ENCODE measurements at places on chromosomes 7 and 10.

DNA sequence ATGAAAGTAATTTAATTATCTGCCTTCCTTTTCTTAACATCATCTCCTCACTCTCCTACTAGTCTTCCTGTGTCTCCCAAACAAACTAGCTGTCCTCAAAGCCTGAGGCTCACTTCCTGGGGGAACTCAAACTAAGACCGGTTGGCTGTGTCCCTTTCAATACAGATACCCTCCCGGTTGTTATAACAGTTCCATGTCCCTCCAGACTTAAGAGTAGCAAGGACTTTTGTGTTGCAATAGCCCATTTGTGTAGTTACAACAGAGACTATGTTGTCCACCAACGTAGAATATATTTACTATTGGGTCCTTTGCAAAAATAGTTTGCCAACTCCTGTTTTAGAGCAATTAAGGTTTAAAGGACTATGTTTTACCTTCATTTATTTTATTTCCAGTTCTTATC, 8.6 kb upstream of the TARP start:
- DNase-seq, result no peak

DNA sequence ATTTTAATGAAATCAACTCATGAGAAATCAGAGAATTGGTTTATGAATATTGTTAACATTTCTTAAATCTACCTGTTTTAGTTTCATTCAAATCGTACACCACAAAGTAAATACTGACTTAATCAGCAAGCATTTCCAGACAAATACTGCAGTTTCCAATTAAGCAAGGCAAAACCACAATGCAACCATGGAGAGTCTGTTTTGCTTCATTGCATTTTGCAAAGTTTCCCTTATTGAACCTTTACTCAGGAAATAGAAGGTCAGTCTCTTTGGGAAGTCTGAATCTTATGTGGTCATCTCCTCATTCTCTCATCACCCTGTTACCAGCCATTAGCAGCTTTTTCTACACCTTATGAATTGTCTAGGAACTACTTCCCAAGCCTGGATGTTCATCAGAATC, 400.5 kb downstream of the IPMK start:
- no peak for DNase-seq

GRCh38 chr7:75915416-75916156, 631 bp downstream of the POR start:
- DNase-seq, result peak; percentile 15

DNA sequence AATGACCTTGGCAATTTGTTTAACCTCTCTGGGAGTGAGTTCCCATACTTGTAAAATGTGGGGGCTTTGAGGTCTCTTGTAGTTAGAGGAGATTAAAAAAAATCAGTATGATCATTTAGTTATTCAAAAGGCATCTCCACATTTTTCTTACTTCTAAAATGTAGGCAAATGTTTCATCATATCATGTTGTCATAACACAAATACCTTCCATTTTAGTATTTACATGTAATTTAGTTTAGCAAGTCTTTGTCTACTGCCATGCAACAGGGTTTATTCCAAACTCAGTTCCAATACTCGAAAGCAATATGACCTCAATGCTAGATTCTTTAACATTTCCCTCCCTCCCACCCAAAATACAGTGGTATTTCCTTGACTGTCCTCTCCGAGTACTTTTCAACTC, 262.8 kb upstream of the IMMP2L start:
- no peak for DNase-seq

DNA sequence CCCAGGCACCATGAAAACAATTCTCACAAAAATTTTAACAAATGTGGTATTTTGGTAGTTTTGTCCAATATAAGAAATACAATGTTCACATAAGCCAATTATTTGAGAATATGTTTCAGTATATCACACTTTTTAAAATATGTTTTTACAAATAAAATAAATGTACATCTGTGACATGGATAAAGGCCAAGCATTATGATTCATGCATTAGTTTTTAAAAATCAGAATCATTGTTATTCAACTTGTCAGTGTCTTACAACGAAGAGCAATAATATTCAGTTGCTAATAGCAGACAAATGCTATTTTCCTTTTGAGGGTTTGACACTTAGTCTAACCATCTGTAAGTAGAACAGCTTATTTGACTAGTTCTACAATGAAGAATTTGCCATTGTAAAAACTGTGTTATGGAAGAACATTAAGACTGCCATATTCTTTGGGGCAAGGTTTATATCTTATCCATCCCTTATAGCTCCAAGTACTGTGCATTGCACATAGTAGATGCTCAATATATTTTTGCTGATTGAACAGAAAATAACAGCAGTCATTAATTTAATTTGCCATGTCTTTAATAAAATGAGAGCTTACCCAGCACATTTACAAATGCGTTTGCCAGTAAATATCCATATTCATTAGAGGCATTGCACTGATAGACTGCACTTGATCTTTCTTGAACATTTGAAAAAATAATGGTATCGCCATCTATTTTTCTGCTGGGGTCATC, 67.4 kb upstream of the LAMB4 start:
- no peak for DNase-seq

DNA sequence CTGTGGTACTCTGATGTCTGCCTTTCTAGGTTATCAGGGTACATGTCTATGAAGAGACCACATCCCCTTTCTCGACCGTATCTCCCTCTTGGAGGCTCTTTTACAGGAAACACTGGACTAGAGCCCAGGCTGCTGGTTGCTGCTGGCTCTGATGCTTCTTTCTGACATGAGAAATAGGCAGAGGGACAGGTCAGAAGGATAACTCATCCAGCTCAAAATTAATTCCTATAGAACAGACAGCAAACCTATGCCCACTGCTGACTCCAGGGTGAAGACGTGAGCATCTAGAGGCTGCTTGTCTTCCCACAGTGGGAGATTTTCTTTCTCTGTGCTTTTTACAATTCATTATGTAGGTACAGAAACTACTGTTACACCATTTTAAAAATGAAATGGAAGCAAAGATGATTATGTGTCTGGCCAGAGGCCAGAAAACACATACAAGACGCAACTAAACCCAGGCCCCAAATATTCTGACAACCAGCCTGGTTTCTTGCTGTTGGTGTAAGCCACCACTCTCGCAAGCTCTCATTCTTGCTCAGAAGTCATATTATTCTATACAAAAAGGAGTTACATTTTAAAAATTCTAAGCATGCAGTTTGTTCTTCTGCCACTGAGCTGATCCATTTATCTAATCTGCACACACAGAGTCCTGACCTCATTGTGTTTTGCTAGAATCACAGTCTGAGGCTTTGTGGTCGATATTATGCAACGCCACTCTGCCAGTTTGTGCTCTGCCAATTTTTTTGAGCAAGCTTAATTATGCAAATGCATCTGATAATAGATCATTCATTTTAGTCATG, 424.3 kb downstream of the KIF20B start:
- DNase-seq, result no peak

- DNase-seq, result no peak
Observed at GRCh38 chr7:29564496-29565223, 1.0 kb downstream of the PRR15 start.

- no peak for DNase-seq
Observed at GRCh38 chr7:43484678-43485395, 98.1 kb upstream of the STK17A start.

- no peak for DNase-seq
Observed at GRCh38 chr7:13872709-13873108, 116.8 kb downstream of the ETV1 start.

- DNase-seq, result no peak
Observed at GRCh38 chr7:8278183-8278582, 16.2 kb upstream of the ICA1 start.

DNA sequence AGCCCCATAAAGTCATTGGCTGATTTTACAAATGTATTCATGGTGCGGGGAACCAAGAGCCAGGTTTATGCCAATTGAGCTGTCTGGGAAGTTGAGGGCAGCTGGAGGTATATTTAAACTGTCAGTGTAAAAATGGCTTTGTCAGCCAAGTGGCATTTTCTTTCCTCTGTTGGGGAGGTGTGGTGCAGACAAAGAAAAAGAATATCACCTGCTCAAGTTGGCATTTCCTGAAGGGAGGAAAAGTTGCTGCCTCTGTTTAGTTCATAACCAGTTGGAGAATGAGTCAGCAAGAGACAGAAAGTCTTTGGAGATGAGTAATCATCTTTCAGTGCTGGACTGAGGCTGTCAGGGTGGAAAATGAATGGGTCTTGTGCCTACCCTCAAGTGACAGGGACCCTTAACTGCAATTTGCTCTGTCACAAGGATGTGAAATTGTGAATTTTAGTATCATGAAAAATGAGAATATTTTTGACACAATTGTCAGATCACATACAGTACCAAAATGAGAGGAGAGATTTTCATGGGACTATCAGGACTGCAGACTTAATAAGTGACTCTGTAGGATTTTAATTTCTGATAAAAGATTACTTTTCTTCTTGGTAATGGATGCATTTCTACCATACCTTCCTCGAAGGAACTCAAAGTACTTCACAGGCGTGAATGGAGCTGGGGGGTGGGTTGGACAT, 137.3 kb downstream of the ANLN start:
- DNase-seq, result no peak

DNA sequence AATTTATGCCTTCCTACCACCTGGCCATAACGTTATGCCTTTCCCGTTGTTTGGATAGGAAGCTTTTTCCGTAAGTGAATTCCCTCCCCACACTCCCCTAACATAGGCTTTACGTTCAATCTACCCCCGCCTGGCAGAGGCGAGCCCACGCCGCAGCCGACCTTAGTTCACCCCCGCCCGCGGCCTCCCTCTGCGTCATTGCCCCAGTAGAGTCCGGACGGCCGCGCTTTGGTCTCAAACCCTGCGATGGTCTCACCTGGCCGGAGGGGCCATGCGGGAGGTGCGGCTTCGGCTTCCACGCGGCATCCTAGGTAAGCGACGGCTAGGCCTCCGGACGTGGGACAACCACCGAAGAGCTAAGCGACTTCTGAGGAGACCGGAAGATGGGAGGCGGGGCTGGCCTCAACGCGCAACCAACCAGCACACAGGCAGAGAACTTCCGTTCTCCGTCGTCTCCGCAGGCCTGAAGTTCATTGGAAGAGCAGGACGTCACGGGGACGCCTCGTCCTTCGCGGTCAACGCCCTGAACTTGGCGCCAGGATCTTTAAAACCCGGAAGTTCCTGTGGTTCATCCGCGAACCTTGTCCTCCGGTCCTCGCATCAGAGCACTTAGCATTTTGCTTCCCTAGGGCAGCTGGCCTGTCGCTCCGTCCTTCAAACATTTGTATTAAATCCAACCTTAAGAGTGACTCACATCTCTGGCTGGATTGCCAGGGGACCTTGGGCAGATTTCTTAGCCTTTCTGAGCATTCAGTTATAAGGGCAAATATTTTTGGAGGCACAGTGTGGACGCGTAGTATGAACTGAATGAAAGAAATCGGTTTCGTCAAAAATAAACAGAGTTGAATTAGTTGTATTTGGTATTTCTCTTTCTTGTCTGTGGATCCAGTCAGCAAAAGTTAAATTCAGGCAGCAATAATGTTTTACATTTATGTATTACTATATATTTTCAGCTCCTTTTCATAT, at the start of gene CHCHD2:
Gene CHCHD2, minus strand, starts transcription at position 369 of the 966 bp plus-strand sequence. Its CDS starts 63 bp downstream, at position 306.
- DNase-seq, result peak; percentile 95

GRCh38 chr10:45003432-45004000, 2.8 kb downstream of the ZNF22 start:
- DNase-seq, result no peak

DNA sequence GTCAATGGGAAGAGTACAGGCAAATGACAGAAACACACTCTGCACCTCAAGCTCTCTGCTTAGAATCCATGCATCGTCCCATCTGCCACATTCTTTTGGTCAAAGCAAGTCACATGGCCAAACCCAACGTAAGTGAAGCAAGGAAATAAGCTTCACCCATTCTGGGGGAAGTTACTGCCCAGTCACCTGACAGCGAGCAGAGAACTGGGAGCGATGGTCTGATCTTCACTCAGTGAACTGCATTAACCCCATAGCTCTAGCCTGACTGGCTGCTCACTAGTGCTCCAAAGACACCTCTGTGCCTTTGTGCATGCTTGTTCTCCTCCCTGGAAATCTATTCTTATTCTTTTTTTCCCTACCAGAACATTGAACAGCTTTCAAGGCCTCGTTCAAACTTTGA, 89.9 kb downstream of the APBB1IP start:
- no peak for DNase-seq

GRCh38 chr7:28410628-28411531, 1.4 kb upstream of the CREB5 start:
- DNase-seq, result no peak

- DNase-seq, result no peak
Observed at GRCh38 chr10:107163076-107163855, 1.2 kb downstream of the SORCS1 start.

- no peak for DNase-seq
Observed at GRCh38 chr7:33973231-33974015, 68.1 kb downstream of the BMPER start.

GRCh38 chr7:16091701-16092310, 329.5 kb downstream of the CRPPA start:
- no peak for DNase-seq

DNA sequence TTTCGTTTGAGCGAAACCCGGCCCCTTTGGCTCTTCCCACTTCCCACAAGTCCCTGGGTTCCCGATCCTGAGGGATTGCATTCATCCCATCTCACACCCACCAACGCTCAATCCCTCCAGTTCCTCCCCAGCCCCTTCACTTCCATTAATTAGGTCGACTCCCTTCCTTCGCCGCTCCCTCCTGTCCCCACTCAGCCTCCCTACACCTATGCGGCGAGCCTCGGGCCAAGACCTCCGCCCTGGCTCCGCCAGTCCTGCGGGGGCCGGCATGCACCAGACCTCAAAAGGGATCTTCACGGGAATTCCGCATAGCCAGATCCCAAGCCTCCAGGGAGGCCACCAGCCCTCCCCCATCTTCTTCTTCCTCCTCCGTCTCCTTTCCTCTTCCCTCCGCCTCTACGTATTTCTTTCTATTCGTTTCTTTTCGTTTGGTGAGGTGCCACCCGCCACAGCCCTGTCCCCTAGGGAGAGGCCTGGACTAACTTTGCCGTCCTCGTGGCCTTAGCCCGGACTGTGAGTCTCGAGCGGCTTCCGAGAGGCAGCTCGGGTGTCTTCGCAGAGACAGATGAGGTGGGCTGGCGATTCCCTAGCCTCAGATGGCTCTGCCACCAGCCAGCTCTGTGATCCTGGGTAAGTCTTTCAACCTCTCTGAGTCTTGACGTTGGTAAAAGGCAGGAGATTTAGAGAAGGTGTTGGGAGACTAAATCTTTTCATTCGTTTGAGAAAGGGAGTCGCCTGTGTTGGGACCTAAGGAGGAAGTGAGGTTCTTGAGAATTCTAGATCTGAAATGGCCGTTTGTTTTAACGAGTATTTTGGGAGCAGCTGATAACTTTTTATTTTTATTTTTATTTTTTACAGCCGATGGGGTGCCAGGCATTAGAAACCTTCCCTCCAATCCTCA, 8.1 kb upstream of the LBX1 start:
- no peak for DNase-seq

- DNase-seq, result no peak
Observed at GRCh38 chr10:112755446-112756234, 194.4 kb upstream of the TCF7L2 start.

DNA sequence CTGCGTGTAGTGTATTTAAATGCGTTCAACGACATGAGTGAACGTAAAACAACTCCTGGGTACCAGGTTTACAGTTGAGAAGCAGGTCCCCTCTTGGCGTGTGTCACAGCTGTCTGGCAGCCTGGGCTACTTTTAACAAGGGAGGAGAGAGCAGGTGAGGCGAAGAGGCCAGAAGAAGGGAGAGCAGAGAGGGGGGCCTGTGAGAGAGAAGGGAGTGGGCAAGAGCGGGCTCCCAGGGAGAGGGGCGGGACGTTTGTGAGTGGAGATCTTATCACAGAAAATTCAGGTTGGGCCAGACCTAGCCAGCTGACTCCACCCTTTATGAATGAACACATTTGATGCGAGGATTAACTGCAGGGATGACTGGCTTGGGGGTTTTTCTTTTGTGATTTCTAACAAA, 154.0 kb downstream of the CAMK1D start:
- DNase-seq, result no peak

GRCh38 chr10:8962249-8962648, 907.8 kb downstream of the GATA3 start:
- DNase-seq, result no peak

- no peak for DNase-seq
Observed at GRCh38 chr7:116122972-116123595, 87.3 kb upstream of the TES start.
